ENCODE measurements at places on chromosomes 1 and 21.

DNA sequence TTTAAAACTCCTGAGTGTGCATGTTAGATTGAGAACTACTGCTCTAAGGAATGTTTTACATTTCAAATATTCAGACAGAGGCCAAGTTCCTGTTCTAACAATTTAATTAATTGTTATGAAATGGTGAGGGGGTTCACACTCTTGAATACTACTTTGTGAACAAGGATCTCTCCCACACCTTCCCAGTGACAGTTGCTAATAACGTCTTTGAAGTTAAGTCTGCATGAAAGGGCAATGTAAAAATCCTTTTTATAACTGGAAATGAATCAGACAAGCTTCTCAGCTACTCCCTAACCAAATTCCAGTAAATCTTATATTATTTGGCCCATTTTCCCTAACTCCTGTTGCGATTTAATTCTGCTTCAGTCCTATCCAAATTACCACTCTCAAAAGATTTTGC, 828.5 kb upstream of the ADAMTS5 start:
- DNase-seq = no peak

GRCh38 chr1:43551396-43551888, 20.8 kb downstream of the PTPRF start:
- DNase-seq = no peak

GRCh38 chr1:47592296-47593012, 154.6 kb downstream of the FOXD2 start:
- DNase-seq = no peak

GRCh38 chr1:218499011-218499691, 154.0 kb downstream of the TGFB2 start:
- DNase-seq = no peak

DNA sequence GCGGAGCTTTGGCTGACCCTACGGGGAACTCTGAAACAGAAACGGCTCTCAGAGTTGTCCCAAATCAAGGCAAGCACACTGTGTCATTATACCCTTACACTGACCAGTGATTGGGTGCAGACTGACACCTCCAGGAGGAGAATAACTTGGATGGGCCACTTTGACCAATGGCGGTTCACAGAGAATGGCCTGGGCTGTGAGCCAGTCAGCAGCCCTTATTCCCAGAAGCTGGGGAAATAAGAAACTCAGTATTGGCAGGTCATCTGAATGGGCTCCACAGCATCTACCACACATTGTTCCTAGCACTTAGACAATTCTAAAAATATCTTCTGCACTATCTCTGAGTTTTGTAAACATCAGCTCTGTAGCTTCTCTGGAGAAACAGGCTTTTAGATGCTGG, 265.2 kb downstream of the ADGRL2 start:
- no peak for DNase-seq

DNA sequence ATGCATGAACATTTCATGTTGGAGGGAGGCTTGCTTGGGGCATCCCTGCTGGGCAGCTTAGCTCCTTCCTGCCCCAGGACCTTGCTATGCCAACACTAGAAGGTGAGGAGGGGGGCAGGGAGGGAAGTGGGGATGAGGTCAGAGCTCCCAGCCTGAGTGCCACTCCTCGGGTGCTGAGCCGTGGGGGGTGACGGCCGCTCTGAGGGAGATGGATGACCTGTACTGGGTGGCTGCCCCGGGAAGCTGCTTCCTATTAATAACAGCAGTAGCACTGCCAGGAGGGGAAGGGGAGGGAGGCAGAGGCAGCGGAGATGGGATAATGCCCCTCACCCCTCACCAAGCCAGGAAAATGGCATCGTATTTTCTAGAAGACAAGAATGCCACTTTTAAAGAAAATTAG, 60.6 kb downstream of the UBIAD1 start:
- DNase-seq = no peak

- no peak for DNase-seq
These were observed 381.4 kb upstream of the ZRANB2 start for GRCh38 chr1:71462247-71462646.
